ENCODE measurements at places on chromosomes 6 and 20. TPM values are rescaled to one million over a fixed set of nuclear protein-coding genes. Genes with fewer than 3 reads are reported as not detected.

TREML2 gene
- total RNA-seq, result not detected

BPIFB2 gene
- not detected for total RNA-seq

SDC4 gene
- 65.5 TPM for total RNA-seq

GHRH gene
- total RNA-seq, result not detected

BPIFB1 gene
- total RNA-seq, result not detected

VGLL2 gene
- total RNA-seq, result not detected

RIPOR2 gene
- total RNA-seq, result 1.1 TPM

WFDC12 gene
- not detected for total RNA-seq

DZANK1 gene
- 1.2 TPM for total RNA-seq

CLPSL1 gene
- not detected for total RNA-seq

FAM120B gene
- total RNA-seq, result 12.5 TPM

SEL1L2 gene
- not detected for total RNA-seq

PLCB4 gene
- total RNA-seq, result 1.5 TPM

ARMC2 gene
- total RNA-seq, result 4.0 TPM

ZBTB12 gene
- 1.8 TPM for total RNA-seq

LY6G6F gene
- not detected for total RNA-seq

MTFR2 gene
- total RNA-seq, result 3.5 TPM

SLC32A1 gene
- not detected for total RNA-seq

SLC2A10 gene
- total RNA-seq, result 28.3 TPM

SAMD5 gene
- total RNA-seq, result not detected

SNAI1 gene
- total RNA-seq, result under 0.01 TPM

RFX6 gene
- not detected for total RNA-seq

WRNIP1 gene
- 26.5 TPM for total RNA-seq

LIME1 gene
- 2.2 TPM for total RNA-seq

REPS1 gene
- total RNA-seq, result 52.2 TPM

CYP24A1 gene
- not detected for total RNA-seq

EPHA7 gene
- total RNA-seq, result 0.39 TPM

LY6G6D gene
- not detected for total RNA-seq

LY6G5B gene
- total RNA-seq, result 4.3 TPM

PRPF6 gene
- total RNA-seq, result 57.7 TPM

KIFC1 gene
- total RNA-seq, result 58.1 TPM

ATXN1 gene
- 16.9 TPM for total RNA-seq

PPP1R14C gene
- under 0.01 TPM for total RNA-seq

SPATS1 gene
- not detected for total RNA-seq

OTOR gene
- not detected for total RNA-seq

SNX21 gene
- total RNA-seq, result 87.6 TPM

HLA-DMB gene
- total RNA-seq, result not detected

GNAS-AS1 gene
- 2.0 TPM for total RNA-seq

BPIFA1 gene
- total RNA-seq, result not detected

OARD1 gene
- 6.3 TPM for total RNA-seq

RIPPLY2 gene
- total RNA-seq, result 1.4 TPM

SEMG1 gene
- not detected for total RNA-seq

AARS2 gene
- total RNA-seq, result 9.2 TPM

CTCFL gene
- not detected for total RNA-seq

DBNDD2 gene
- 1.8 TPM for total RNA-seq

IL20RA gene
- 0.37 TPM for total RNA-seq

CST2 gene
- not detected for total RNA-seq

ELOVL2 gene
- 0.39 TPM for total RNA-seq
